ENCODE measurements at places on chromosomes 6 and 20.
A peak's percentile ranks its signal among the peaks of the same experiment; 100 is the strongest.

DNA sequence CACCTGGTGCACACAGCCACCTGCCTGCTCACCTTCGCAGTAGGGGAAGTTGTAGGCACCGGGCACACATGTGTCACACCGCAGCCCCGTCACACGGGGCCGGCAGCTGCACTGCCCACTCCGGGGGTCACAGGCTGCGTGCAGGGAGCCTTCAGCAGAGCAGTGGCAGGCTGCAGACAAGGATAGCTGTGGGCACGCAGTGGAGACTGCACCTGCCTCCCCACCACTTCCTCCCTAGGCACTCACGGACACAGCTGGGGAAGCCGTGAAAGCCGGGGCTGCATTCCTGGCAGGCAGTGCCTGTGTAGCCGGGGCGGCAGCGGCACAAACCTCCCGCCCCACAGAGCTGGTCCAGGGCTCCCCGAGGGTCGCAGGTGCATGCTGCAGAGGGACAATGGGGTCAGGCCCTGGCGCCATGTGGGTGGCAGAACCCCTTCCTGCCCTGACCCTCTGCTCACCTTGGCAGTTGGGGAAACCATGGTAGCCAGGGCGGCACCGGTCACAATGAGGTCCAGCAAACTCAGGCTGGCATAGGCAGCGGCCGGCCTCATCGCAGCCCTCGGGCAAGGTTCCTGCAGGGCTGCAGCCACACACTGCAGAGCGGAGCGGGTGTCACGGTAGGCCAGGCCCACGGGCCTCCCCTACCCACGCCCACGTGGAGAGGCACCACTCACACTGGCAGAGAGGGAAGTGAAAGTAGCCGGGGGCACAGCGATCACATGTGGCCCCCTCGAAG lies 29.4 kb downstream of the LAMA5 start:
- DNase-seq = no peak

- no peak for DNase-seq
These were observed 21.2 kb upstream of the SLC22A2 start for GRCh38 chr6:160279850-160280249.

DNA sequence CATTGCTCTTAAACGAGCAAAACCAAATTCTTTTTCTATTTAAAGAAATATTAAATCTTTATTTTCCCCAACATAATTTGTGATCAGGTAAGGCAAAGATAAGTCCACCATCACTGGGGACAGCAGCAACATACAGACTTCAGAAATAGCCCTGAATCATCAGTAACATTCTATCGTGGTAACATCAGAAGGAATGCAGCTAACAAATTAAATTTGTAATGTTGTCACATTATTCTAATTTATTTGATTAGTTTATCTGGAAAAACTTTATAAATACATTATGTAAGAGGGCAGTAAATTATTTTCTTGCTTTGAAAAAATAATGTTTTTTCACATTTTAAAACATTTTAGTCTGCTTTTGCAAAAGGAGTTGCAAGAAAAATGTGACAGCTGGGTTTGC lies 53.6 kb upstream of the BCLAF1 start:
- DNase-seq = no peak

DNA sequence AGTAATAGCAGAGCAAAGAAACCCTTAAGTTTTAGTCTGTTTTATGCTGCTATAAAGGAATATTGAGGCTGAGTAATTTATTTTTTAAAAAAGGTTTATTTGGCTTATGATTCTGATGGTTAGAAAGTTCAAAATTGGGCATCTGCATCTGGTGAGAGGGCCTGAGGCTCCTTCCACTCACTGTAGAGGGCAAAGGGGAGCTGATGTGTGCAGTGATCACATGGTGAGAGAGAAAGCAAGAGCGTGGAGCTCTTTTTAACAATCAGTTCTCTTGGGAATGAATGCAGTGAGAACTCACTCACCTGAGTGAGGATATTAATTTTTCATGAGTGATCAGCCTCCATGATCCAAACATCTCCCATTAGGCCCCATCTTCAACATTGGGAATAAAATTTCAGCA lies 36.4 kb upstream of the SAMD3 start:
- DNase-seq = no peak

- no peak for DNase-seq
These were observed 8.1 kb downstream of the GFOD1 start for GRCh38 chr6:13479206-13479800.

DNA sequence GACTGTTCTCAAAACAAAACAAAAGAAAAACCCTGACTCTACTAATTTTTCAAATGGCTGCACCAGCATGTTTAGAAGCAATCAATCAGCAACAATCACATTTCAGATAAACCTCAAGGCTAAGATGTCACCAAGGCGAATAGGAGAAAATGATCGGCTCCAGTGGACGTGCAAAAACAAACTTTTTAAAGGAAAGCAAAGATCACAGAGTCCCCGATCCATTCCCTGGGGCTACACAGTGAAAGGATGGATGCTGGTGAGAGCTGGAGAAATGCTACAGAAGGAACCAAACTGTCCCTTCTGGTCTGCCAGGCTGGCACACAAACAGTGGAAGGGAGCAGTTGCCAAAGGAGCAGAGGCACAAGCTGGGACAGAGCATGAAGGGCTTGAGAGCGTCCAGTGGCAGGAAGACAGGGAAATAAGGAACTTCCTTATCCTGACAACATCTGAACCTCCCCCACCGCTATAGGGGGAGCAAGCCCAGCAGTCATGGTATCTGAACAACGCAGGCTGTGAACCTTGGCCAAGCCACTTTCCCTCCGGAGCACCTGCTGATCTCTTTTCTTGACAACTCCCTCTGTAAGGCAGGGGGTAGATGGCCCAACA lies 73.7 kb upstream of the HIVEP1 start:
- no peak for DNase-seq

- no peak for DNase-seq
These were observed 270.6 kb downstream of the PRL start for GRCh38 chr6:22026164-22026678.

DNA sequence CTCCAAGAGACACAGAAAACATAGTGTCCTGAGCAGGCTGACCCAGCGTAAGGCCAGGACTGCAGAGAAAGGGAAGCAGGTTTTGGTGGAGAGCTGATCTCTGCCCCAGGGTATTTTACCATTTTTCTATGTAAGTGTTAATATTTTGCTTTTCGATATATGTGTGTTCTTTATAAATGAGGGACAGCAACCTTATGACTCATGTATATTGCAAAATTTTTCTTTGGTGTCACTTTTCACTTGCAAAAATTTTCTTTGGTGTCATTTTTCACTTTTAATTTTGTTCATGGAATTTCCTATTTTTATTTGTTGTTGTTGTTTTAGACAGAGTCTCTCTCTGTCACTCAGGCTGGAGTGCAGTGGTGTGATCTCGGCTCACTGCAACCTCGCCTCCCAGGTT lies 34.6 kb upstream of the PXDC1 start:
- no peak for DNase-seq

DNA sequence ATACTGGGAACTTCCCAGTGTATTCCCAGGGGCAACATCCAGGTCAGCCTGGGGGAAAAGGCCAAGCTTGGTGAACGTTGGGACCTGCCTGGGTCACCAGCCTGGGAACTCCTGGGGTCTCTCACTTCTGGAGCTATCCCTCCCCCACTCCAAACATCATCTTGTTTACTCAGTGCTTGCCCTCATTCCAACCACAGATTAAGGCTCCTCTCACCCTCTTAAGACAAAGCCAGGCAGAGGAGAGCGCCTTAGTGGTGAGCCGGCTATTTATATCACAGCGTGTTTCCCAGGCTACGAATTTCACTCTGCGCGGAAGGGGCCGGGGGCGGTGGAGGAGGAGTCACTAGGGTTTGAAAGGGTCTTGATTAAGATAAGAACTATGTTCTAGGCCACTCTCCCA lies 12.1 kb downstream of the PRPH2 start:
- no peak for DNase-seq

- no peak for DNase-seq
These were observed 16.1 kb upstream of the HFE start for GRCh38 chr6:26071135-26071534.

GRCh38 chr6:73637404-73637803 lies 16.4 kb downstream of the SLC17A5 start:
- DNase-seq = no peak

GRCh38 chr20:6053776-6054688 lies at the start of gene LRRN4:
LRRN4 (minus strand) TSS chr20:6054060; CDS start chr20:6052799, 1,261 bp downstream.
- peak; percentile 48 for DNase-seq

- DNase-seq = no peak
These were observed 61.6 kb downstream of the IRF4 start for GRCh38 chr6:453152-453551.

DNA sequence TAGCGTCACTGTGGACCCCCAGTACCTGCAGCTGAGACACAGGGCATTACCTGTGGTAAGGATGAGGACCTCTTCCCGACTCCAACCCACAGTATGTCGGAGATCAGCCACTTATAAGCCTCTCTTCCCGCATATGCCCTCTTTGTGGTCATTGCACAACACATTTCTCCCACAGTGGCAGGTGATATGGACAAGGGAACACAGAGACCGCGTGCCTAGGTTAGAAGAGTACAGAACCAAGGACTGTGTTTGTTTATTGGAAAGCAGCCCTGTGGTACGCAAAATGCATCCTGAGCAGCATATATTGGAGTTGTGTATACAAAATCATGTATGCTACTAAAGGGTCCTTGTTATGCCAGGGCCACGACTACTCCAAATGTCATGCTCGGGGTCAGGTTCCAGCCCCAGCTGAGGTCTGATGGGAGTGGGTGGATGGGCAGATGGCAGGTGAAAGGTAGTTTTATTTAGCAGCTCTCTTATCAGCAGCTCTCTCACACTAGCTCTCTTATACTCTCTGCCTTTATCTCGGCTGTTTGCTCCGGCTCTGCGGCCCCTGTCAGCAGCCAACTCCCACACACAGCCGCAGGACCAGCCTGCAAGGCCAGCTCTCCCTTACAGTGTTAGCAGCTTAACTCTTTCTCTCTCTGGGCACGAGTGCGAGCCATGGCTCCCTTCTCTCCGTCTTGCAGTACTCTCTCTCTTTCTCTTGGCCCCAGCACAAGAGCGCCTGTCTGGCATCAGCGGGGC lies 569.0 kb downstream of the KIF16B start:
- DNase-seq = no peak

DNA sequence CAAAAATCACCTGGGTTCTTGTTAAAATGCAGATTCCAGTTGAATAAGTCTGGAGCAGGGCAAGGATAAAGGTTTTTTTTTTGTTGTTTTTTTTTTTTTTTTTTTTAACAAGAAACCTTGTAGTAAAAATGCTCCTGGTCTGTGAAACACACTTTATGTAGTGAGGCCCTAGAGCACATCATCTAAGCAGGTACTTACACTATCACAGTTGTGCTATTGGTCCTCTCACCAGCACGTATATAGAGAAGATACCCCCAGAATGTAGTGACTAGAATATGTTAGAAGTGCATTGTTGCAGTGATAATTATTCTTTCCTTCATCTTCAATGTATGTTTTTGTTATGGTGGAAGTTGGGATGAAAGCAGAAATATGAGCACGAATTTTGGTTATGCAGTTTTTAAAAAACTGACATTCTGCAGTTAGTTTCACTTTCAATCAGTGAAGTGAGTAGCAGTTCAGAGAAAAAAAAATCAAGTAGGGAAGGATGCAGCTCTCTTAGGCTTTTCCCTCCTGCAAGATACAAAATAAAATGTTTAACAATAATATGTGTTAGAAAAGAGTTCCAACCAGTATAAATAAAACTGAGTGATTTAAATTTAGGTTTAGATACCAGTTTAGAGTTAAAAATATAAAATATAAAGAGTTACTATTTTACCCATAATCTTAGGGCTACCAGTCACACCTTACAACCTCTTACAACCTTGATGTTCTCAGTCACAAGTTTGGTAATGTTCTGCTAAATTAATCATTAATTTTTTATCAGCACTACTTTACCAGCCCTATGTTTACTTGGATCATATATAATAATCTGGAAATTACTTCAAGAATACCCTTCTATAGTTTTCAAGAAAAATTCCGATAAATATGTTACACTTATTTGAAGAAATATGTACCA lies 9.2 kb upstream of the DEFB113 start:
- DNase-seq = no peak

Data from fibroblast of skin of abdomen (primary cell).